ENCODE measurements at places on chromosomes 3 and 15.

DNA sequence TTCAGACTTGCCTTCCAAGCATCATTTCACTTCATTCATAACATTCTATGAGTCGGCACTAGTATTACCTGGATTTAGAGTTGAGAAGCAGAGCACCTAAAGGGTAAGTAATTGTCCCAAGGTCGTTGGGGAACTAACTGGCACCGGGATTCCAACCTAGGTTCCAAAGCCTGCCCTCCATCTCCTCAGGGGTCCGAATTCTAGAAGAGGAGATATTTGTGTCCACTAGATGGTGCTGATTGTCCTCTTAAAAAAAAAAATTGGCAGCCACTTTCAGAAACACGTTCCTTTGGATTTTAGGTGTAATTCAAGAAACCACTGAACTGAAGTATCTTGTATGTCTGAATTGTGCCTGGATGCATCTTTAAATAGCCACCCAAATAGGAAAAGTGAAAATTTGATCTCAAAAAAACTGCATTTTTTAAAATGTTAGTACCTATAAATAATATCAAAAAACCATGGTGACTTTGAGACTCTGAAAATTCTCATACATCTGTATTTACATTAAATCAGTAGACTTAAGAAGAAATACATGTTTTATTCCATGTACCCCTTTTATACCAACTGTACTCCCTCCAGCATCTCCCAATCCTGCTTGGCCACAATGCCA is 3.9 kb upstream of the FSIP1 start:
- DNase-seq, result peak; percentile 72

- DNase-seq, result no peak
These were observed 492.3 kb downstream of the DIPK2A start for GRCh38 chr3:144463911-144464310.

DNA sequence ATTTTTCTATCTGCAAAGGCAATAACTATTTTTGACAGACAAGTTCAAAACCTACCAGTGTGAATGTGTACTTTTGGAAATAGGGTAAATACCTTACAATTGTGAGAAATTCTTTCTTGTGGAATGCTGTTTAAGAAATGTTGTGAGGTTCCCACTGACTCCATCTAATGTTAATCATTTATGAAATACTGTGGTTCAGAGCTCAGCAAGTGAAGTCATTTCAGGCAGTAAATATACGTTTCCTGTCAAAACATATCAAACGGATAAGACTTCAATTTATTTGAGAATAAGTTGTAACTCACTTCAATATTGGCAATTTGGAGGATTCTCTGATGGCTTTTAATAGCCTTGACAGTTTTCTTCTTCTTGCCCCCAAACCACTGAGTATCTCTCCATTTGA is 16.4 kb downstream of the TAFA4 start:
- DNase-seq, result no peak

DNA sequence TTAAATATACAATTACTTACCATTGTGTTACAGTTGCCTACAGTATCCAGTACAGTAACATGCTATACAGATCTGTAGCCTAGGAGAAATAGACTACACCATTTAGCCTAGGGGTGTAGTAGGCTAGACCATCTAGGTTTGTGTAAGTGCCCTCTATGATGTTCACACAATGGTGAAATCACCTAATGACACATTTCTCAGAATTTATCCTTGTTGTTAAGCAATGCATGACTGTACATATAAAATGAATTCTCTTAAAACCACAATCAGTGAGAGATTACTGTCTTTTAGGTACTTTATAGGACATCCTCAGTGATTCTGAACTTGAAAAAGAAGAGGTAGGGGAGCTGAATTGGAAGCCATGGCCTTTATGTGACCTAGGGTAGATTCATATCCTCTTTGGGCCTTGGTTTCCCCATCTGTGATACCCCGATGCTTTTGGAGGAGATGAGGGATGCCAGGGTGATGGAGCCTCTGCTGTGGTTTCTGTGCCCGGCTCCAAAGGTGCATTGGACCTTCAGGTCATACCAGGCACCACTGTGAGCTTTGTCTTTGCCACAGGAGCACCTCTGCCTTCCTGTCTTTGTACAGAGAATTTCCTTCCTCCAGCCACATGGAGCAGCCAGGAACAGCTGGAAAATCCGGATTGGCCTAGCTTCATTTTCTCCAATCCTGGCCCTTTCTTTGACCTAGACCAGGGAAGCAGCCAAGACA is 51.9 kb upstream of the FLNB start:
- DNase-seq, result peak; percentile 96

- DNase-seq, result no peak
These were observed 71.1 kb upstream of the RAP2B start for GRCh38 chr3:153090973-153091372.

- DNase-seq, result peak; percentile 57
These were observed 2.6 kb downstream of the ATP8B4 start for GRCh38 chr15:50116477-50116876.

DNA sequence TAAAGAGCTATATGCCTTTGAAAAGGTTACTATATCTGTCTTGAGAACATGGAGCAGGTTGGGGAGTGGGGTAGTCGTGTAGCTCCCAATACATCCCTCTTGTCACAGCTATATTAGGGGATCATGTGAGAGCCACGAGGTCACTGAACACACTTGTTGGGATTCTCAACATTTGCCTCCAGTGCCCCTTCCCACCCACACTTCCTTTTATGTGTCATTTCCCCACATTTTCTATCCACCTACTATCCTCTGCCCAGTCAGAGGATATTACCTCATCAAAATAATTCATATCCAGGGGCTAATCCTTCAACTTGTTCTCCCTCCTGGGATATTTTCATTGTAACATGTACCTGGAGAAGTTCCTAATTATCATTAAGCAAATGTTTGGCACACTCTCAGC is 85.0 kb downstream of the CYP19A1 start:
- DNase-seq, result no peak

DNA sequence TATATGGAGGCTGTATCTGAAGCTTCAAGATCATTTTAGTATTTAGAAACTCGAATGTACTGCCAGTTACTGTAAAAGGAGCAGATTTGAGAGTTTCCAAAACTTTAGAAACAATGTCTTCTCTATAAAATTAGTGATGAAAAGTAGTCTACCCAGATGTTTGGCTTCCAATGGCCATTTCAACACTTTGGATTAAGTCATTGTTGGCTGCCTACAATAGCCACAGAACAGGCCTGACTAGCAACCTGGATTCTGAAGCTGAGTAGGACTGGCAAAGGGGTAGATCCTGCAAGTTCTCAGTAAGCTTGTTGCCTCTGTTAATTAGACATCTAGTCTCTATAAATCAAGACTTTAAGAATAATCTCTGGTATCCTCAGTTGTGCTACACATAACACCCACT is 239.0 kb upstream of the KCNMB2 start:
- DNase-seq, result no peak

DNA sequence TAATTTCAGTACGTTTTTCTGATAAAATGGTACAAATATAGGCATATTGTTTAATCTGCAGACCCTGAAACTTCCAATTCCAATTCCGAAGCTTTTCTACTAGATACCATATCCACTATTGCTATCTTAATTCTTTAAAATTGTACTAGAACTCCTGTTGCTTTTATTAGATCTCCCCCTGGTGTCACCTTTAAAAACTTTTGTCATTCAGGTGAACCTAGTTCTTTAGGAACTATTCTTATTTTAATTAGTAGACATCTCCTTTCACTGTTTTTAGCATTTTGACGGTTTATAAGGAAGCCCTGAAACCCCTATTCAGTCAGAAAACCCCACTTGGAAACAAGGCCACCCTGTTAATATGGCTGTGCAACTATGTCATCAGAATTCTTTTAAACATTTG is 22.3 kb downstream of the C2CD4B start:
- no peak for DNase-seq

- no peak for DNase-seq
These were observed 45.9 kb downstream of the SLCO2A1 start for GRCh38 chr3:133983576-133984560.

DNA sequence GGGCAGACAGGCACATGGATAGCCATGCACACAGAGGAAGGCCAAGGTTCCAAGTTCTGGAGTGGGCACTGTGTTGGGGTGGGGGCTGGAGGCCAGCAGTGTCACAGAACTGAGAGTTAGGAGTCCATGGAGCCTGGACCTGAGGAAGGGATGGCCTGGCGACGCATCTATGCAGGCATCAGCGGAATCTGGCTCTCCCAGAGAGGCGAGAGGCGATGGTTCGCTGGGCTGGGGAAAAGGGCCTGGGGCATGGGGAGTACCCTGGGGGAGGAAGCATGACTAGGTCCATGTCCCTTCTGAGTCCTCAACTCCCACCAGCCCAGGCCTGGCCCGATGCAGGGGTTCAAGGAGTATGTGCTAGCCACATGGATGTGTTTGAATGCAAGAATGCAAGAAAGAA is 192.8 kb upstream of the LINGO1 start:
- DNase-seq, result no peak

DNA sequence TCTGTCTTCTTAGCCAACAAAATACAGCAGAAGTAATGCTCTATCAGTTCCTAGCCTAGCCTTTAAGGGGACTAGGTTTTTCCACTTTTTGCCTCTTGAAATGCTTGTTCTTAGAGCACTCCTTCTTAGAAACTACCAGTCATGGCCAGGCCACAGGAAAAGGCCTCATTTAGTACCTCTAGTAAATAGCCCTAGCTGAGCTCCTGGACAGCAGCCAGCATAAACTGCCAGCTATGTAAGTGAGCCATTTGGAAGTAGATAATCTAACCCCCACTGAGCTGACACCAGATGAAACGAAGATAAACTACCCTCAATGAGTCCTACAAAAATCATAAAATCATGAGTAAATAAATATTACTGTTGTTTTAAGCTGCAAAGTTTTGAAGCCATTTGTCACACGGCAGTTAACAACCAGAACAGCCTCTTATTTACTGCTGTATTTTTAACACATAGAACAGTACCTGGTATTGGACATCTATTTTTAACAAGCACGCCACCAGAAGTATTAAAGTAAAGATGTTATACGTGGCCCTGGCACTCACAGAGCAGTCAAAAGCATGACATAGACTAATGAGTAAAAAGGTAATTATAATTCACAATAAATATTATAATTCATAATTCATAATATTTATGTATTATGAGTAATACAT is 12.0 kb downstream of the TBC1D5 start:
- peak; percentile 76 for DNase-seq

DNA sequence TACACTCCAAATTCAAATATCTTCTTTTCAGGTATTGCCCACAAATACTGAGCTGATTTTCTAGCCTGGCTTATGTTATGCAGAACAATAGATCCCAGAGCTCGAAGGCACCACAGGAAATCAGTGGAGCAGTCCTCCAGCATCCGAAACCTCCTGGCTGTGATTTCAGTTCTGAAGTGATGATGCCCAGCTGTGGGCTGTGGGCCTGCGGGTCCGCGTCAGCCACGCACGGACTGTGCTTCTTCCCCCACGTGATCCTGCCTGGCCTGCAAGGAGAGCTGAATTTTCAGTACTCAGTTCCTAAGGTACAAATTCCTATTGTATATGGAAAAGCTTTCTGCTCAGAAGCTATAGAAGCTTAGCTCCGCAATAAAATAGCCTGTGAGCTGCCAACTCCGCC is 96.2 kb downstream of the OCA2 start:
- DNase-seq, result no peak

GRCh38 chr3:168168743-168169142 is 73.0 kb upstream of the GOLIM4 start:
- DNase-seq, result no peak

DNA sequence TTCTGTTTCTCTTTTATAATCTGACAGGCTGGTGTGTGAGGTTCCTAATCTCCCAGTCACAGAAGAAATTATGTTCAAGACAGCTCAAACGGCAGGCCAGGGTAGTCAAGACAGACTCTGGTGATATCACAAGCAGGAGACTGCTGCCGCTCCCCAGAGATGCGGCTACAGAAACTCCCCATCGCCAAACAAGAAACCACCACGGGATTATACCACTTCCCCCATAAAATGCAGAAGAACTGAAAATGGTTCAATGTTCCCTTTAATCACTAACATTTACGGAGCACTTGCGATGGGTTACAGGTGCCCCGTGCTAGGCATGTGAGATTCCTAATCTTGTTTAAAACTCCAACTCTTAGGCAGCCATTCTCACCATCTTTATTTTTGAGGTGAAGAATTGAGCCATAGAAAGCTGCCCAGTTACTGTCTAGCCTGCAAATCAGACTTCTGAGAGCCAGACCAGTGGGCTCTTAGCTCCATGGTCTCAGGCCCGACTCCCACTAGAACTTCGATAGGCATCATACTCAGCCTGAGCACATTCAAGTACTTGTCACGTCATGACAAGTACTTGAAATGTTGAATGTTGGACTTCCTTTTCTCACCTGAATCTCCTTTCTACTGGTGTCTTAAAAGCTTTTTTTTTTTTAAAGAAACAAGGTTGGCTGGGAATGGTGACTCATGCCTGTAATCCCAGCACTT is 58.4 kb downstream of the TBC1D2B start:
- no peak for DNase-seq

GRCh38 chr3:153233986-153234385 is 72.0 kb downstream of the RAP2B start:
- no peak for DNase-seq

Measured in iris pigment epithelial cell (primary cell).